ENCODE measurements at places on chromosomes 3 and 15.

DNA sequence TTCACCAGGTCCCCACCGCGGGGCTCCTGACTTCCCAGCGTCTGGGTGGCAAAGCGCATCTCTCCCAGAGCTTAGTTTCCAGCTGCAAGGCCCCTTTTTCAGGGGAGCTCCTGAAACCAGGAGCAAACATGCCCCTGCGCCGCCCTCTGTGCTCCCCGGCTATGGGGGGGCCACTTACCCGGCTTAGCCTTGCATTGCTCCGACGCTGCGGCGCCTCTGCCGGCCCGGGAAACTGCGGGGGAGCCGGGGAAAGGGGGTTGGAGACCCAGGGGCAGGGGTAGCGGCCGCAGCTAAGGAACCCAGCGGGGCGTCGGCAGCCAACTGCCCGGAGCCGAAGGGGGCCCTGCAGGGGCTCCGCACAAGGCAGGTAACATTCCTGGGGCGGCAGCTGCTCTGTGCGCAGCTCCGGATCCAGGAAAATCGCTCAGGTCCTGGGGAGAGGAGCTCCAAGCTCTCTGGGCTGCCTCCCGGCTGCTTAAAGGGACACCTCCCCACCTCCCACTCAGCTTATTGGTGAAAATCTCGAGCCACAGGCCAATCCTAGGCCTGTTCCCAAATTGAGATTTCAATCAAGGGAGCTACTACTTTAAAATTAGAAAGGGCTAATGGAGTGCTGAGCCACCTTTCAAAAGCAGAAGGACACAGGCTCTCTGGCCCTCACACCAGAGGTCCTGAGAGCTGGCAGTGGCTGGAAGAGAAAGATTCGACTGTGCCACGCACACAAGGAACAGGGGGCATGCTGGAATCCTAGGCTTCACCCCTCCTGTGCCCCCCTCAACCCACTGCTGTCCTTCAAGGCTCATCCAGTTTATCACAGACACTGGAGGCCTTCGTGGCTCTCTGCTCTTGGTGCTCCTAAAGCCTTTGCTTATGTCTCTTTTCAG lies 42.7 kb upstream of the PRICKLE2 start:
- no peak for DNase-seq

GRCh38 chr15:80991421-80991820 lies 1.8 kb upstream of the MESD start:
- no peak for DNase-seq

DNA sequence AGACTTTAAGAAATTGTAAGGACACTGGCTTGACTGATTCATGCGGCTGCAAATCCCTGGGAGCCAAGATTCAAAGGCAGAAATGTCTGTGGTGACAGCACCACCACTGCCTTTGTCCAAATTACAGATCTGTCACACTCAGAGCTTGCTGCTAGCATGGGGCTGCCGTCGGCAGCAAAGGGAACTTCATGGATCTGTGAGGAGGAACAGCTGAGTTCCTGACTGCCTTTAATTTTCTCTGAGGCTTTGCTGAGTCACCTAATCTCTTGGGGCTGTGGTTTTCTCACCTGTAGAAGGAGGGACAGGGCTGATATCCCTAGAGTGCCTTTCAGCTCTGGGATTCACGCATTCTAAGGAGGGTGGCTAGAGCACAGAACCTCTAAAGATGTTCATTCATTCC lies 4.1 kb upstream of the PAK6 start:
- no peak for DNase-seq

- DNase-seq: no peak
Observed at GRCh38 chr15:66878761-66879160, 176.7 kb downstream of the SMAD6 start.

- DNase-seq: no peak
Observed at GRCh38 chr15:100740138-100740537, 137.7 kb downstream of the ASB7 start.

- no peak for DNase-seq
Observed at GRCh38 chr3:40103829-40104228, 205.7 kb upstream of the EIF1B start.

DNA sequence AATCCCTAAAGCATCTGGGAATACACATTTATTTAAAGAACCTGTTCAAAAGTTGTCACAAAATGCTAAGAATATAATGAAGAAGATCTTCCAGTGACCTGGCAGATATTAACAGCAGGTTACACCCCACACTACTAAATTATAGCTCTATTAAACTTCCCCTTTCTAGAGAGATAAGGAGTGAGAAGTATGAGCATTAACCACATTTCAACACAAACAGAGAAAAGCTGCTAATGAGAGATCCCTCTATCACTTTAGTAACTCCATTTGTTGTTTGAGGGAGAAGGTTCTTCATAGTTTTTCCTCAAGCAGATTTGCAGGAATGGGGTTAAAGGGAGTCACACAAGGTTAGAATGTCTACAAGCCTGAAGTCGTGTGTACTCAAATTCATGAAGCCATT lies 3.6 kb downstream of the COL8A1 start:
- DNase-seq: no peak

DNA sequence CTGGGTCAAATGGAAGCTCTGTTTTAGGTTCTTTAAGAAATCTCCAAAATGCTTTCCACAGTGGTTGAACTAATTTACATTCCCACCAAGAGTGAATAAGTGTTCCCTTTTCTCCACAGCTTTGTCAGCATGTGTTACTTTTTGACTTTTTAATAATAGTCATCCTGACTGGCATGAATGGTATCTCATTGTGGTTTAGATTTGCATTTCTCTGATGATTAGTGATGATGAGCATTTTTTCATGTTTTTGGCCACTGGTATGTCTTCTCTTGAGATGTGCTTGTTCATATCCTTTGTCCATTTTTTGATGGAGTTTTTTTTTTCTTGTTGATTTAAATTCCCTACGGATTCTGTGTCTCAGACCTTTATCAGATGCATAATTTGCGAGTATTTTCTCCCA lies 745.0 kb upstream of the BCHE start:
- no peak for DNase-seq

DNA sequence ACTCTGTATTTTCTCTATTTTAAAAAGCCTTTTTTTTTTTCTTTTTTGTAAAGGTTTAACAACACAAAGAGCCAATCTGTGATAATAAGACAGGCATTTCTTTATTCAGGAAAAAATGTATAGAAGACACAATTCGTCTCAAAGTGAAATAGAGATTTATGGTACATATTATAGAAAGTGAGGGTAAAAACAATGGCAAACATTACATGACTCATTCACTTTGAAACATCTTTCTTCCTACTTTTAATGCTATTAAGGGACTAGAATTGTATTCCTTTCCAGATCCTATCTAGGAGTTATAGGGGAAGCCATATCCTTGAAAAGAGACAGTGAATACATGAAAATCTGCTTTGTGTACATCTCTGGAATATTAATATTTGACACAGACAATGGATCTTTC lies 137.1 kb upstream of the MCTP2 start:
- no peak for DNase-seq

DNA sequence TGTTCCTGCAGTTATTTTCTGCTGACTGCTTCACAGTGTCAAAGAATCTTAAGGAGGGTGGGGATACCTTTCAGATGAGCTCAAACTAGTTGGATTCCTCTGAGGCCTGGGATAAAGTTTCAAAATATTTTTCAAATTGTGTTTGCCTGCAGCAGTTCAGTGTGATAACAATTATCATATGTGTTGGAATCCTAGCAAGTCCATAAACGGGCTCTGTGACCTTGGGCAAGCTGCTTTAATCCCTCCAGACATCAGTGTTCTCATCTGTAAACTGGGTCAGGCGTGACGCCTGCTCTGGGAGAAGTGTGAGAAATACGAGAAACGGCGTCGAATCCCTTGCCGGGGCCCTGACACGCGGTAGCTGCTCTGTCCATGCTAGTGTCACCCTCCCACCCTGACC lies 153.5 kb downstream of the UACA start:
- no peak for DNase-seq

DNA sequence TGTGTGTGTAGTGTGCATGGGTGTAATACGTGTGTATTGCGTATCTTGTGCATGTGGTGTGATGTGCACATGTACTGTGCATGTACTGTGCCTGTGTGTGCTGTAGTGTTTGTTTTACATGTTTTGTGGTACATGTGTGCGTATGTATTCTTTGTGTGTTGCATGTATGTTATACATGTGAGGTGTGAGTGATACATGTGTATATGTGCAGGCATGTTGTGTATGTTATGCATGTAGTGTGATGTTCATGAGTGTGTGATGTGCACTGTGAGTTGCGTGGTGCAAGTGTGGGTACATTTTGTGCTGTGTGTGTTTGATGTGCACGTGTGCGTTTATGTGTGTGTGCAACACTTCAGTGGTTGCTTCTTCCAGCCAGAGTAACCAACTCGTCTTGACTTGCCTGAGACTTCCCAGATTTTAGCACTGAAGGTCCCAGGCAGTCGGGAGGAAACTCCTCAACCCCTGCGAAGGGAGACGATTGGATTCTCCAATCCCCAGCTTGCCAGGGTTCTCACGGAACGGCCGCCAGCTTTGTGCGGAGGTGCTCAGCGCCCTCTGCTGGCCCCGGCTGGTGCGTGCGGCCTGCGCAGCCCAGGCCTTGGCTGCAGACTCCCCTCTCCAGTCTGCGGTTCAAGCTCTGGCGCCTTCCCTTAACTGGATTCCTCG lies 3.6 kb downstream of the GALNT15 start:
- DNase-seq: peak; percentile 28

DNA sequence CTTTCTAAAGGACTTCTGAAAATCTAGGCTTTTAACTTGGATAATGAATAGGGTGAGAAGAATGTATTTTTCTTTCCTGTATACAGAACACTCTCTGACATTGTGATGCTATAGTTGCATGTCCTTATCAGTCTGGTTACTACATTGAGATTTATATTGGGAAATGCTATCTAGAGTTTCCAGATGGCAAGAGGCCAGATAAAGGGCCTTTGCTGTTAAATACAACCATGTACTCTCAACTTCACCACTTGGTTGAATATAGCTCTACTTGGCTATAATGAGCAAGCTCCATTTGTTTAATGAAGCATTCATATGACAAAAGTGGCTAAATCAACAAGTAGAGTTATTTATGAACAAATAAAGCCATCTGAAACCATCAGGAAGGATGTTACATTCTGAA lies 91.0 kb downstream of the IGSF11 start:
- DNase-seq: no peak

DNA sequence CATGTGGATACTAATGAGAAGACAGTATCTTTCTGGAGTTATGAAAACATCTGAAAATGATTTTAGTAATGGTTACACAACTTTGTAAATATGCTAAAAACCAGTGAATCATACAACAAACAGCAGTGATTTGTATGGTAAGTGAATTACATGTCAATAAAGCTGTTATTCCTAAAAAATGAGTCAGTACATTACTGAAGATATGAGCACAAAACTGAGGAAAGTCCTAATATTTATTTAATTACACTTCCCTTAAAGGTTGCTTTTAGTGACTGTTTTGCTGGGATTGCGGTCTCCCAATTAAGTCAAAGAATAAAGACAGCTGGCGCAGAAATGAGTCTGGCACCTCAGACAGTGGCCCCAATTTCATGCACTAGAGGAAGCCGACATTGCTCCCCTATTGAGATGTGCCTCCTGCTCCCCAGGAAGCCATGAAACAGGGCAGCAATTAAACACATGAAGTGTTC lies 50.9 kb upstream of the FSIP1 start:
- no peak for DNase-seq

- no peak for DNase-seq
Observed at GRCh38 chr3:147398813-147399534, 7.4 kb downstream of the ZIC4 start.

- no peak for DNase-seq
Observed at GRCh38 chr3:33855884-33856546, 57.6 kb downstream of the PDCD6IP start.

DNA sequence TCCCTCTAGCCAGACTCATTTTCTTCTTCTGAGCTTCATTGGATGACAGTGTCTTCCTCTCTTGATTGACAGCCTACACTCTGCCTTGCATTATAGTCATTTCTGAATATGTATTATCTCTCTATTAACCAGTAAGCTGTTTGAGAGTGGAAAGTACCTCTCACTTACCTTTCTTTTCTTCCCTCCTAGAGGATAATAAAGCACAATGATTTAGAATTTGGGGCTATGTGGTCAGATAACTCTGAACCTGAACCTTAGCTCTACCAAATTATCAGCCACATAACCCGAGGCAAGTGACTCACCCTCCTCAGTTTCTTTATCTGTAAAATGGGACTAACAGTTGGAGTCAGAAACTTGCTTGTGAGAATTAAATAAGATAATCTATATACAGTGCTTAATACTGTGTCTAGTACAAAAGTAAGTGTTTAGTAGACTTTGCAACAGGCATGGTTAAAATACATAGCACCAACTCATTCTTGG lies 331.8 kb upstream of the TBL1XR1 start:
- no peak for DNase-seq

DNA sequence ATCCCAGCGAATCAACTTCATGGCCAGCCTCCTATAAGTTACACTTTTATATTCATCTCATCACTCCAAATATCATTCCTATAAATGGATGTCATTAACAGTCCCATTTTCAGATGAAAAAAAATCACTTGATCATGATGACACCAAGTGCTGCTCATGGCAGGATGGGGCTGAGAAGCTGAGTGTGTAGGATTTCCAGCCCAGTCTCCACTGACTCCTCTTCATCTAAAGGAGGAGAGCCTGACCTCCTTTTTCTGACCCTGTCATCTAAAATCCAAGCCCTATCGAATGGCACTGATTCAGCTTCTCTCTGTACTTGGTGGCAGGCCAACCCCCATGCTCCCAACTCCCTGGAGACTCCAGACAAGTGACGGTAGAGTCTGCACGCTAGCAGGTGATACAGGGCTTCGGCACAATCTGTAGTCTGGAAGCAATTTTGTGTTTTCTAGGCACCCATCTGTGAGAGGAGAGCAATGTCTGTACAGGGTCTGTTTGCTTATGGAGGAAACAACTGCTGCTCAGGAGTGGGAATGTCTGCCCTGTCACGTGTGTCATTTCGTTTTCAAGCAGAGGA lies 103.2 kb downstream of the EPHB1 start:
- DNase-seq: no peak

- DNase-seq: no peak
Observed at GRCh38 chr3:131989318-131989717, 45.5 kb downstream of the CPNE4 start.

DNA sequence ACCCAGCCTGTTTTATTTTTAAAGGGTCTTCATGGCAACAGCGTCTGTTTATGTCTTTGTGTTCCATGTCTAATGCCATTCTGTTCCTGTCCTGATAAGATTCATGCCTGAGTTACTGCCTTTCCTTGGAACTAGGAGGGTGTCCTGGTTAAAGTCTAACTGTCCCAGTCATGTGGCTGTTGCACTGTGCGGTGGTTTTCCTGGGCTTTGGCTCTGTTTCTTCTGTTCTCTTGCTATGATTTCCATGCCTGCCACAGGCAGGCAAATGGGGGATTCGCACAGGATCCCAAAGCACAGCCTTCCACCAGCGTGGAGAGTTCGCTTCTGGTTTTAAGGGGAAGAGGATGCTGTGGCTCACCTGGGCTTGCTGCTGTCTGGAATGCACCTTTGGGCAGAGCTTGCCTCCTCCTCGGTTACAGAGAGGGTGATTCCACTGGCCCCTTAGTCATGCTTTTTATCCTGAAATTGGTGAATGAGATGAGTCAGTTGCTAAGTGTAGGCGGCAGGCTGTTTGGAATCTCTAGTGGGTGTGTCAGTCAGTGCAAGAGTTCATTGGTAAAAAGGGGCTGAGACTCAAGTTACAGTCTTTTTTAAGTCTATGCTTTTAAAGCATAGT lies 86.8 kb downstream of the CCK start:
- no peak for DNase-seq

GRCh38 chr3:31132132-31132769 lies 237.8 kb upstream of the GADL1 start:
- no peak for DNase-seq

All from activated T-cell treated with anti-CD3 and anti-CD28 coated beads for 4 hours (primary cell).